ENCODE measurements at places on chromosomes 4 and X. TPM values are rescaled to one million over a fixed set of nuclear protein-coding genes. Genes with fewer than 3 reads are reported as not detected.

GRCh38 chr4:128823025-128823661 lies 13.6 kb downstream of the JADE1 start:
- no peak overlapping the region for H3K27ac ChIP-seq
- no peaks in the 10 kb centered on the region for H3K27me3 ChIP-seq
- H3K4me3 ChIP-seq, result no peak overlapping the region
- peaks cover 51% of the 10 kb centered on the region for H3K4me1 ChIP-seq
- no peaks in the 10 kb centered on the region for H3K36me3 ChIP-seq

- DNase-seq, result no peak
- H3K4me3 ChIP-seq, result no peak overlapping the region
- H3K27ac ChIP-seq, result no peak overlapping the region
- H3K36me3 ChIP-seq, result peaks cover 3% of the 10 kb centered on the region
- no peaks in the 10 kb centered on the region for H3K4me1 ChIP-seq
Observed at GRCh38 chrX:9701790-9702189, 63.9 kb downstream of the GPR143 start.

- H3K4me1 ChIP-seq, result no peaks in the 10 kb centered on the region
- H3K4me3 ChIP-seq, result no peak overlapping the region
- DNase-seq, result no peak
- H3K27me3 ChIP-seq, result no peaks in the 10 kb centered on the region
- H3K27ac ChIP-seq, result no peak overlapping the region
Observed at GRCh38 chrX:149267878-149268813, 237.0 kb downstream of the IDS start.

- H3K36me3 ChIP-seq, result no peaks in the 10 kb centered on the region
- H3K27me3 ChIP-seq, result no peaks in the 10 kb centered on the region
- H3K4me3 ChIP-seq, result no peak overlapping the region
- no peak overlapping the region for H3K27ac ChIP-seq
Observed at GRCh38 chr4:184879271-184879670, 53.5 kb upstream of the ACSL1 start.

- H3K4me3 ChIP-seq, result no peak overlapping the region
- no peaks in the 10 kb centered on the region for H3K27me3 ChIP-seq
- H3K36me3 ChIP-seq, result no peaks in the 10 kb centered on the region
- no peaks in the 10 kb centered on the region for H3K4me1 ChIP-seq
- H3K27ac ChIP-seq, result no peak overlapping the region
Observed at GRCh38 chr4:113008716-113009115, 40.7 kb upstream of the ANK2 start.

- no peaks in the 10 kb centered on the region for H3K27me3 ChIP-seq
- no peak for DNase-seq
- H3K27ac ChIP-seq, result no peak overlapping the region
Observed at GRCh38 chrX:45031830-45032378, 158.9 kb downstream of the KDM6A start.

- no peaks in the 10 kb centered on the region for H3K36me3 ChIP-seq
- no peak for DNase-seq
- no peaks in the 10 kb centered on the region for H3K4me1 ChIP-seq
- H3K27ac ChIP-seq, result no peak overlapping the region
Observed at GRCh38 chr4:47054130-47054529, 22.8 kb downstream of the GABRB1 start.

GRCh38 chr4:163378661-163379060 lies 35.0 kb downstream of the NPY5R start:
- no peaks in the 10 kb centered on the region for H3K27me3 ChIP-seq
- DNase-seq, result no peak
- no peak overlapping the region for H3K4me3 ChIP-seq
- H3K4me1 ChIP-seq, result no peaks in the 10 kb centered on the region

DNA sequence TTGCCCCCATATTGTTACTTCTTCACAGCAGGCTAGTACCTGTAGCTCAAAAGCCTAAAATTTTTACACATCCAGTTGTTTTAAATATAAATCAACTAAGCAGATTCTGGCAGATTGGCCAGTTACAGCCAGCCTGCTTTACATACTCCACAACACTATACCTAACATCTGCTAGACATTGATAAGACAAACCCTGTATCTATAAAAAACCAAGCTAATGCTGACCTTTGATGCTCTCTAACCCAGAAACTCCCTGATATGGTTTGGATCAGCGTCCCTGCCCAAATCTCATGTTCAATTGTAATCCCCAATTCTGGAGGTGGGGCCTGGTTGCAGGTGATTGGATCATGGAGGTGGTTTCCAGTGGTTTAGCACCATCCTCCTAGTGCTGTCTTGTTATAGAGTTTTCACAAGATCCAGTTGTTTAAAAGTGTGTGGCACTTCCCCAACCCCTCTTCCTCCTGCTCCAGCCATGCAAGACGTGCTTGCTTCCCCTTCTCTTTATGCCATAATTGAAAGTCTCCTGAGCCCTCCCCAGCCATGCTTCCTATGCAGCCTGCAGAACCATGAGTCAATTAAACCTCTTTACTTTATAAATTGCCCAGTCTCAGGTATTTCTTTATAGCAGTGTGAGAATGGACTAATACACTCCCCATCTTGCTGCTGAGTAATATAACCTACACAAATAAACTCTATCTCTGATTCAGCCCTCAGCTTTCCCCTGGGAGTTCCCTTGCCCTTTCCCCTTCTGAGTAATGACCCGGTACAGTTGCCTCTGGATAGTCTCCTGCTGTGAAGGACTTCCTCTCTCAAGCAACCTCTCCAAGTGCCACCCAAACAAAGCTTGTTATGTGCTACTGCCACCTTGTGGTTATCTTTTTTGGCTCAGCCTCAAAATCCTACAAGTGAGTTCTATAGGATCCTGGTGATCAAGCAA lies 39.6 kb downstream of the ZCCHC13 start:
- no peaks in the 10 kb centered on the region for H3K36me3 ChIP-seq
- no peaks in the 10 kb centered on the region for H3K27me3 ChIP-seq
- H3K4me3 ChIP-seq, result no peak overlapping the region
- DNase-seq, result peak; percentile 11
- H3K4me1 ChIP-seq, result no peaks in the 10 kb centered on the region
- H3K27ac ChIP-seq, result no peak overlapping the region

GRCh38 chr4:110641218-110641617 lies 18.3 kb upstream of the PITX2 start:
- DNase-seq, result no peak
- peaks cover 10% of the 10 kb centered on the region for H3K27me3 ChIP-seq
- H3K36me3 ChIP-seq, result no peaks in the 10 kb centered on the region
- no peak overlapping the region for H3K27ac ChIP-seq

GRCh38 chrX:134641346-134641745 lies 16.9 kb downstream of the PLAC1 start:
- DNase-seq, result no peak
- no peaks in the 10 kb centered on the region for H3K36me3 ChIP-seq
- no peaks in the 10 kb centered on the region for H3K4me1 ChIP-seq
- no peak overlapping the region for H3K27ac ChIP-seq

GRCh38 chr4:72843466-72843865 lies 226.1 kb downstream of the COX18 start:
- H3K4me1 ChIP-seq, result peaks cover 3% of the 10 kb centered on the region
- H3K4me3 ChIP-seq, result no peak overlapping the region
- H3K27me3 ChIP-seq, result no peaks in the 10 kb centered on the region

GRCh38 chr4:85409251-85409650 lies 65.7 kb upstream of the ARHGAP24 start:
- no peak overlapping the region for H3K27ac ChIP-seq
- no peaks in the 10 kb centered on the region for H3K27me3 ChIP-seq
- H3K4me1 ChIP-seq, result no peaks in the 10 kb centered on the region
- H3K36me3 ChIP-seq, result no peaks in the 10 kb centered on the region

DNA sequence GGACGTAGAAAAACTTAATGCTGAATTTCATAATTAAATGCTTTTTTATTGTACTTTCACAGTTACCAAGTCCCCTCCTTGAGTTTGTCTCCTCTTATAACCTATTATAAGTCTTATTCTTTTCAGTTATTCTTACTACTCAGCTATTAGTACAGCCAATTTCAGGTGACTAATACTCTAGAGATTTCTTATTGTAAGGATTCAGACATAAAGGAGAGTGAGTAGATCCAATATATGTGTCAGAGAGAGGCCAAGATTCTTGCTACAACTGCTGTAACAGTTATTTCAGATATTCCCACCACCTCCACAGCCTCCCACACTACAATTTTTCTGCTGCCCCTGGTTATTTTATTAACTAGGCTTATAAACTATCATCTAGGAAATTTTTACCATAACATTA lies 274.5 kb downstream of the GPAT3 start:
- H3K27ac ChIP-seq, result no peak overlapping the region
- no peaks in the 10 kb centered on the region for H3K4me1 ChIP-seq
- no peaks in the 10 kb centered on the region for H3K27me3 ChIP-seq
- H3K4me3 ChIP-seq, result no peak overlapping the region
- DNase-seq, result no peak

- no peak for DNase-seq
- no peaks in the 10 kb centered on the region for H3K36me3 ChIP-seq
- no peak overlapping the region for H3K27ac ChIP-seq
- H3K4me3 ChIP-seq, result no peak overlapping the region
Observed at GRCh38 chr4:120865985-120866384, 56.5 kb downstream of the PRDM5 start.

DNA sequence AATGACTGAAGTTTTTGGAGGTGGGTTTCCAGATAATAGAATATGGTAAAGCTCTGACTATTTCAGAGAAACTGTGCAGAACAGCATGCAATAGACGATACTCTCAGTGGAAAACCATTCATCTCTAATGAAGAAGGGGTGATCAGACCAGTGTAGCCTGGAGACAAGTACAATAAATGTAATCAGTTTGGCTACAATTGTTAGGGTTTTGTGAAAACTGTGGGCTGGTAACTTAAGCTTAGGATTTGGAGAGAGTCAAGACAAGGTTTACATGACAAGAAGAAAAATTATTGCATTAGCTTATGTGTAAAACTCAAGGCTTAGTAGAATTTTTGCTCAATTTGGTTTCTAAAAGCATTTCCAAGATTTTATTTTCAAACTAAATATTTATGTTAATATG lies 241.5 kb upstream of the ANKRD50 start:
- DNase-seq, result no peak
- no peak overlapping the region for H3K4me3 ChIP-seq
- H3K27ac ChIP-seq, result no peak overlapping the region
- H3K27me3 ChIP-seq, result no peaks in the 10 kb centered on the region
- no peaks in the 10 kb centered on the region for H3K36me3 ChIP-seq
- no peaks in the 10 kb centered on the region for H3K4me1 ChIP-seq

DNA sequence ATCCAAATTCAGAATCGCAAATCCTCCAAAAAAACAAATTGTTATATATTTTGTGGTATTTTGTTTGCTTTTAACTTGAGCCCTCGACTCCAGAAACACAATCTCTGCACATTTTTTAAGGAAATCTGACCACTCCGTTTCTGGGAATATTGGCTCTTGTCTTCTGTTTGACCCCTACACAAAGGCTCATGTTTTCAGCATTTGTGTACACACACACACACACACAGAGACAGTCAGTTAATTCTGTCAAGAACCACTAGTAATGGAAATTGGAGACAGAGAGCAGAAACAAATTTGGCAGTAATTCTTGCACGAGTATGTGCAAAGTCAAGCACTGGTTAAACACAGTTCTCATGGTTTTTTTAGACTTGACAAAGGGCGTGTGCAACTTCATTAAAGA lies 115.4 kb downstream of the AFAP1 start:
- no peak for DNase-seq
- peaks cover 4% of the 10 kb centered on the region for H3K36me3 ChIP-seq
- peaks cover 26% of the 10 kb centered on the region for H3K4me1 ChIP-seq
- H3K27ac ChIP-seq, result peak overlapping the region; percentile 88

DNA sequence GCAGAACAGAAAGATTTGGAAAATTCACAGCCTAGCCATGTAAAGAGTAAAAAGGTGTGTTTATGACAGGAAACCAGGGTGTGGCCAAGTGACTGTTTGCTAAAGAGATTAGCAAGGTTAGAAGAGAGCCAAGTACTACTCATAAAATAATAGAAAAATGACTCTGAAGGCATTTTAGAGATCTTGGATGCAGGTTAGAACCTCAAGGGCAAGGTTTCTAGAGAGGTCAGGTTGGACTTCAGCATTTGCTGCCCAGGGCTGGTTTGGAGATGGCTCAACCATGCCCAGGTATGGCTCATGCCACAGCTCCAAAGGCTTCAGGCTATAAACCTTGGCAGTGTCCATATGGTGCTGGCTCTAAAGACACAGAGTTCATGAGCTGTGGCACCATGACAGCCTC lies 40.6 kb upstream of the ADGRA3 start:
- no peak for DNase-seq
- H3K27ac ChIP-seq, result no peak overlapping the region
- no peaks in the 10 kb centered on the region for H3K27me3 ChIP-seq
- no peak overlapping the region for H3K4me3 ChIP-seq
- H3K36me3 ChIP-seq, result no peaks in the 10 kb centered on the region

UGT8 gene
- total RNA-seq, result 0.14 TPM

ZNF275 gene
- 14.5 TPM for total RNA-seq

CYBB gene
- total RNA-seq, result 39.9 TPM

TEX11 gene
- total RNA-seq, result not detected

AKAP14 gene
- total RNA-seq, result not detected

Measured in thoracic aorta (tissue), 2 donors.